ENCODE measurements at places on chromosomes 12 and 14.

GRCh38 chr12:62196146-62196545 lies 64.1 kb upstream of the USP15 start:
- DNase-seq = no peak

GRCh38 chr12:26848156-26848825 lies 15.3 kb upstream of the ITPR2 start:
- DNase-seq = peak; percentile 17

DNA sequence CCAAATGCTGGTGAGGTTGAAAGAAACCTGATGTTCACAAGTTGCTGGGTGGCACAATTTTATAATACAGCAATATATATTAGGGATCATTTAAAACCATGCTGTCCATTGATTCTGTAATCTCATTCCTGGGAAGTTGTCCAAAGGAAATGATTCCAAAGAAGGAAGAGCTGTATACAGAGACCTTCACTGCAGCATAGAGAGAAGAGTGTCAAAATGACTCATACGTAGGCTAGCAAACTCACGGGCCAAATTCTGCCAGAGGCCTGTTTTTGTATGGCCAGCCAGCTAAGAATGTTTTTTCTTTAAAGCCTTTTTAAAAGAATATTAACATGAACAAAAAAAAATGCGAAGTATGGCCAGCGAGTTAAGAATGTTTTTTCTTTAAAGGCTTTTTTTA lies 69.2 kb upstream of the MED13L start:
- peak; percentile 95 for DNase-seq

- DNase-seq = peak; percentile 70
Observed at GRCh38 chr14:29548948-29549370, 378.7 kb downstream of the PRKD1 start.

DNA sequence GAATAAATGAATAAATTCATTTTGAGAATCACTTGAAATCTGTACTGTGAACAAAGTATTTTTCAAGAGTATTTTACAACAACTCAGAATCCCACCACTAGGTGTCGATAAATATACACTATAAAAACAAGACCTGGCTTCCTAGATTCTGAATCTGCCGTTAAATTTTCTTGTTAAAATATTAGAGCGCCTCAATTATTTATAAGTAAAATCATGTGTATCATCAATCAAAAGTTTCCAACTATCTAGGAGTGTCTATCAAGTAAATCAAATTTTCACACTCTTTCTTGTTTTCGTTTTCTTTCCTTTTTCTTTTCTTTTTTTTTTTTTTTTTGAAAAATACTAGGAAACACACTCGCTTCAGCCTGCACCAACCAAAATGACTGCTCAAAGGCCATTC lies 179.2 kb upstream of the DCN start:
- peak; percentile 45 for DNase-seq
